ENCODE measurements at places on chromosomes 7 and 10.

- no peak for DNase-seq
These were observed 51.4 kb upstream of the AOAH start for GRCh38 chr7:36775676-36776075.

- DNase-seq: no peak
These were observed 440.4 kb downstream of the KIF20B start for GRCh38 chr10:90141791-90142190.

GRCh38 chr10:44937196-44938005 is 22.2 kb upstream of the RASSF4 start:
- no peak for DNase-seq

GRCh38 chr7:156659961-156660360 is 19.4 kb downstream of the RNF32 start:
- DNase-seq: no peak

DNA sequence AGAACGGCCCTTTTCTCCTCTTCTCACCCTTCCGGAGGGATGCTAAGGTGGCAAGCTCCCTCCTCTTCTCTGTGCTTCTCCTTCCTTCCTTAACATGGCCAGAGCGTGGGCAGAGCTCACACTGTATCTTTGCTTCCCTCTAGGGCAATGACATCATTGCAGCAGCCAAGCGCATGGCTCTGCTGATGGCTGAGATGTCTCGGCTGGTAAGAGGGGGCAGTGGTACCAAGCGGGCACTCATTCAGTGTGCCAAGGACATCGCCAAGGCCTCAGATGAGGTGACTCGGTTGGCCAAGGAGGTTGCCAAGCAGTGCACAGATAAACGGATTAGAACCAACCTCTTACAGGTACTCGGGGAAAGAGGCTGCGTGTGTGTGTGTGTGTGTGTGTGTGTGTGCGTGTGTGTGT is 36.6 kb downstream of the AP3M1 start:
- no peak for DNase-seq

- no peak for DNase-seq
These were observed 138.6 kb downstream of the DIP2C start for GRCh38 chr10:550665-551372.

DNA sequence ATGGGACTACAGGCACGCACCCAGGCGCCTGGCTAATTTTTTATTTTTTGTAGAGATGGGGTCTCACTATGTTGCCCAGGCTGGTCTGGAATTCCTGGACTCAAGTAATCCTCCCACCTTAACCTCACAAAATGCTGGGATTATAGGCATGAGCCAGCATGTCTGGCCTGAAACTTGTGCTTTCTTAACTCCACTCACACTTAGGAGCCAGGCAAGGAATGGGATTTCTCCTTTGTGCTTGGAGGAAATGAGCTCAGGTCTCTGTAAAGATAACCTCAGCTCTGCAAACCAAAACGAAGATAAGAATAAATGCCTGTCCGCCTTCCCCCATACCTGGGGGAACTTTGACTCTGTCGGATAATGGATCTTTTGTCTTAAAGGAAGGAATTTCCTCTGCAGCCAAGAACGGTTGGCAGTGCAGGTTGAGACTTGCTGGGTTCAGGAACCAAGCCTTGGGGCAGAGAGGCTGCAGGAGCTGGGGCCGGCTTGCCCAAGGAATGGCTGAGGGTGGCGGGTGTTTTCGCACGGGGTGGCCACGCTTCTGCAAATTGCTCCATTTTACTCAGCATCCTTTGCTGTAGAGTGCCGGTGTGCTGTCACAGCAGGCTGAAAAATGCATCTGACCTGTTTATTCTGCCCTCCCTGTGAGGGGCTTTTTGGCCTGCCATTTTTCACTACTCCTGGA is 174.2 kb downstream of the KIAA1217 start:
- DNase-seq: peak; percentile 4

- no peak for DNase-seq
These were observed 208.6 kb downstream of the PTPRN2 start for GRCh38 chr7:158378978-158379377.

DNA sequence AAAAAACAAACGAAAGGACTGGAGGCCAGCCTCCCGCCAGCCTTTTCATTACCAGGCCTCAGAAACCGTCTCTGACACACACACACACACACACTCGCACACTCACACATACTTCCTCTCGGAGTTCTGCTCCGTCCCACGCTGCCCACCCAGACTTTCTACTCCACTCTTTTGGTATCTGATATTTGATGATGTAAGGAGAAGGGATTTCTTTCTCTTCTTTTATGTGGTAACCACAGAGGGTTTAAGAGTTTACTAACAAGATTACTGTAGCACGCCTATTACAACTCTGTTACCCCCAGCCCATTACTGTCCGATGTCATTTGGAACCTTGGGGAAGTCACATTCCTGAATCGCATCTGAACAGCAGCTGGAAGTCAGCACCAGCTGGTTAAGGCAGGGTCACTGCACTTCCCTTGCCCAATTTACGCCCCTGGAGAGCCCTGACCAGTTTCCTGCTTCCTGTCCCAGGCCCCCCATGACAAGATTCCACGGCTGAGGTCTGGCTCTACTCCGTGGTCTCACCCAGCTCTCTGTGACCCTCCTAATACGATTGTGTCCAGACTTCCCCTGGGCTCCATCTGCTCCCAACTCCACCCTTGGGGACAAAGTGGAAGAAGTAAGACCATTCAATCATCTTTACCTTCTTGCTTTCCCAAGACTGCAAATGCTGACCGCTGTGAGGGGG is 1.1 kb downstream of the DENND2A start:
- no peak for DNase-seq

GRCh38 chr7:39754326-39755120 is 131.2 kb downstream of the RALA start:
- DNase-seq: no peak
